ENCODE measurements at places on chromosomes 6 and 20.
A peak's percentile ranks its signal among the peaks of the same experiment; 100 is the strongest.

- no peak for DNase-seq
Measured at GRCh38 chr20:11738852-11739251, 178.8 kb upstream of the BTBD3 start.

- peak; percentile 52 for DNase-seq
Measured at GRCh38 chr20:8414586-8415274, 282.7 kb downstream of the PLCB1 start.

DNA sequence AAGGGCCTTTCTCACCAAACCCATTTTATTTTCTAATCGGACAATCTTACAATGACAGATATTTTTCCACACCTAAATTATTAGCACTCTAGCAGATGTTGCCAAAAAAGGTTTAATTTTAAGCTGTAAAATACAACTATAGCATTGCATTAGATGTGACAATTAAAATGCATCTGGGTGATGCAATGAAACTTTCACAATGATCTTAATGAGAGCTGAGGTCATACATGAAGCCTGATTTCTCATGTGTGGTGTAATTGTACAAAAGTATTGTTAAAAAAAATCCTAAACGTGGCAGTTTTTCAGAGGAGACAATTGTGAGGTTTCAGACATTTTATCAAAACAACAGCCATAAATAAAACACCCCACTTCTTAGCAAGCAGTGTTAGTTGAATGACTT, 606.0 kb downstream of the HDGFL1 start:
- peak; percentile 23 for DNase-seq

GRCh38 chr20:55667024-55667423, 338.3 kb downstream of the CBLN4 start:
- no peak for DNase-seq

GRCh38 chr20:61742097-61742825, 323.4 kb downstream of the TAF4 start:
- no peak for DNase-seq

- DNase-seq, result no peak
Measured at GRCh38 chr6:46113370-46113769, 16.4 kb upstream of the ENPP4 start.

GRCh38 chr6:33017694-33018353, 8.4 kb upstream of the HLA-DOA start:
- DNase-seq, result no peak

DNA sequence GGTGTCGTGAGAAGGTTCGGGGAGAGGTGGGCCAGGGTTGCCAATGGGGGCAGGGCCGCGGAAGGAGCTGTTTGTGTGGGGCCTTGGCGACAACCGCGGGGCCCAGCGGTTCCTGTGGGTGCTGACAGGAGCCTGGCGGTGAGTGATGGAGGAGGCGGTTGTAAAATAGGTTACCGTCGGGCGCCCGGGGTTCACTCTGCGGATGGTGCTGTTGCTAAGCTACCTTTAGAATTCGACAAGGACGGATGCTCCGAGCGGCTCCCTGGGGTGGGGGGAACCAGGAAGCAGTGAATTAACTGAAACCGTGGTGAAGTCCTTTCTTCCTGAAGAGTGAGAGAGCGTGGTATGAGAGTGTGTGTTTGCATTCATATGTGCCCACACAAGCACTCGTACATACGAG, 61.7 kb downstream of the CDH22 start:
- DNase-seq, result no peak

DNA sequence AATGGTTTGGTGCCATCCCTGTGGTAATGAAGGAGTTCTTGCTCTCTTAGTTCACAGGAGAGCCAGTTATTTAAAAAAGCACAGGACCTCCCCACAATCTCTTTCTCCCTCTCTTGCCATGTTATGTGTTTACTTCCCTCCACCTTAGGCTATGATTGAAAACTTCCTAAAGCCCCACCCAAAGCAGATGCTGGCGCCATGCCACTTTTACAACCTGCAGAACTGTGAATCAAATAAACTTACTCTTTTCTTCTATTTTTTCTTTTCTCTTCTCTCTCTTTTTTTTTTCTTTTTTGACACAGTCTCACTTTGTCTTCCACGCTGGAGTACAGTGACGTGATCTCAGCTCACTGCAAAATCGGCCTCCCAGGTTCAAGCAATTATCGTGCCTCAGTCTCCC, 508.4 kb upstream of the EPHA7 start:
- no peak for DNase-seq

GRCh38 chr20:63940071-63940471, 16.1 kb downstream of the UCKL1 start:
- no peak for DNase-seq

GRCh38 chr6:165632194-165632593, 30.8 kb downstream of the PDE10A start:
- DNase-seq, result no peak

DNA sequence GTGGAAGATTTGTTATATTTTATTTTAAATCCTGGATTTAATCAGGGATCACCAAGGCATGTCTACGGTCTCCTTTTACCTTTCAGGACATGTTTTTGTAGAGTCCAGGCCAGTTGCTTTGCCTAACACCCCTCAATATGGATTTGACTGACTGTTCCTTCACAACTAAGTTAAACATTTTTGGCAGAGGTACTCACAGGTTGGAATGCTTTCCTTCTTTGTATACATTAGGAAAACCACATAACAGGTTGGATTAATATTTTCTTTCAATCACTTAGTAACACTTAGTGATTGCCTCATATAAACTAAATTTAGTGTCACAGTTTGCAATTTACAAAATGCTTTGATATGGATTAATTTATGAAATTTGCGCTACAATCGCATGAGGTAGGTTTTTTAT, 64.5 kb downstream of the IPCEF1 start:
- no peak for DNase-seq

DNA sequence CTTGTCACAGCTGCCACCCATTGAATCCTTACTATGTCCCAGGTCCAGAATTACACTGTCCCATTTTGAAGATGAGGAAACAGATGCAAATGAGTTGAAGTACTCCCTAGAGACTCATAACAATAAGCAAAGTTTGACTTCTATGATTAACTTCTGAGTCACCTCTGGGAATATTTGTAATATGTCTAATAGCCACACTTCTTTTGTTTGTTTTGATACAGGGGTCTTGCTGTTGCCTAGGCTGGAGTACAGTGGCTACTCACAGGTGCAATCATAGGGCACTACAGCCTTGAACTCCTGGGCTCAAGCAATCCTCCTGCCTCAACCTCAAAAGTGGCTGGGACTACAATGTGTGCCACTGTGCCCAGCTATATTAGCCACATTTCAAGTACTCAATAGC, 11.4 kb upstream of the SOX12 start:
- no peak for DNase-seq

DNA sequence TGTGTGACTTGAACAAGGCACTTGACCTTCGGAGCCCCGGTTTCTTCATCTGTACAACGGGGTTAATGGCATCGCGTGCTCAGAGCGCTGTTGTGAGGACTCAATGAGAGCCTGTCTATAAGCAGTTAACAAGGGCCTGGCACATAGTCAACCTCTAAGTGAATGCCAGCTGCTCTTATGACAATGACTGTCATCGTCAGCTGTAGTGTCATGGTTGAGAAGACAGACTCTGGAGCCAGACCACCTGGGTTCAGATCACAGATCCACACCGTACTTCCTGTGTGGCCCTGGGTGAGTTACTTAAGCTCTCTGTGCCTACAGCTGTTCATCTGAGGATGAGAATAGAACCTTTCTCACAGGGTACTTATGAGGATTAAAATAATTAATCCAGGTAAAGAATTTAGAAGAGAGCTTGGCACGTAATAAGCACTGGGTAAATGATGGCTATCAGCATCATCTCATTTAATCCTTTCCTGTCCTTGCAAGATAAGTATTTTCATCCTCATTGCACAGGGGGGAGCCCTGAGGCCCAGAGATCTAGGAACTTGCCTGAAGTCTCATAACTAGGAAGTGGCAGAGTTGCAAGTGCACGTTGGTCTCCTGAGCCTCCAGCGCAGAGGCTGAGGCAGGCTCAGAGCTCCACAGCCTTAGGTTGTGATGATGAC, 105.3 kb downstream of the EYA2 start:
- no peak for DNase-seq

DNA sequence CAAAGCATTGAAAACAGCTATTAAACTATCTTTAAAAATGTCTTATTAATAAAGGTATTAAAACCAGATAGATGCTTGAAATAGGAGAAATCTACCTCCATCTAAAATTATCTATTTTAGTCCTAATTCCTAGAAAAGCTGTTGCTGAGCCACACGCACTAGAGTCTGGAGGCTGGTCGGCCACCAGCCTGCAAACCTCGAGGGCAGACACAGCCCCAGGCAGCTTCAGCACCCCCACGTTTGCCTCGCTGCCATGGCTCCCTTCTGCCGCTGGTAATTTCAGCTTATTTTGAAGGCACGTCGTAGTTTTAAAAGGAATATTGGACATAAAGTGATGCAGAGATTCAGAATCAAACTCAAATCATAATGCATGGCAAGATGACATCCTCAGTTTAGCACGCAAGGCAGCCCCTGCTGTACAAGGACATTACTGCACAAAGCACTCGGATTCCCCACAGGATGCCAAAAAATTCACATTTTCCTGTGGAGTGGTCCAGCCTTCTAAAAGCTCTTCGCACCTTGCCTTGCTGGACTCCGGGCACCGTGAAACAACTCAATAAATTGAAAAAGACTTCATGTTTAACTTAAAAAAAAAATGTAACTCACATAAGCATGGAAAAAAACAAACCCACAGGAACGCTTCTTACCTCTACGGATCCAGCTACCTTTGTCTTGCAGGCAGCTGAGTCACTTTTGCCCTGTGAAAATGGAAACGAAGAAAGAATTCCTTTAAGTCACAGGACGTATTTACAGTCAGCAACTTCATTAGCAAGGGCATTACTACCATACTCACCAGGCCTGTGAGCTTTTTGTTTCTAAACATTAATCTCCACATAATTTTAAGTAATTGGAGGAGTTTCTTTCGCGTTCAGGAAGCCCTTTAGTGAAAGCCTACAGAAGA, 143.4 kb upstream of the RPS6KA2 start:
- no peak for DNase-seq

GRCh38 chr6:255751-256083, 36.6 kb upstream of the DUSP22 start:
- DNase-seq, result no peak

- DNase-seq, result no peak
Measured at GRCh38 chr20:2564406-2564805, 28.0 kb downstream of the TMC2 start.

GRCh38 chr20:13259921-13260320, 38.8 kb downstream of the ISM1 start:
- DNase-seq, result no peak

- no peak for DNase-seq
Measured at GRCh38 chr20:57716901-57717300, 7.1 kb upstream of the PMEPA1 start.

DNA sequence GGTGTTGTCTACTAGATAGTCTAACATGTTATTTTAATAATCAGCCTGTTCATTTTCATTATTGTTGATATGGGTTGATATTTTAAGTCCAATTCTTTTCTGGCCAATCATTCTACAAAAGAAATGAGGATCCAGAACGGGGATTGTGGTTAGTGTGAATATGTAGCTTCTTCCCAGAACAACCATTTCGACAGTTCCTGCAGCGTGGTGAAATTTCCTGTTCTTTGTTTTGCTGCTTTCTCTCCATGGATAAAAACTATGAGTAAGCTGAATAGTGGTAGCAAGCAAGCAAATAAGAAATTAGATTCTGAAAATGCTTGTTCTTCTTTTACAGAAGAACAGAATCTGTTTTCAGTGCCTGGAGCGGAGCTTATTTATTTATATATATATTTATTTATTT, 65.5 kb upstream of the F13A1 start:
- no peak for DNase-seq

GRCh38 chr6:7196019-7196402, 88.2 kb downstream of the RREB1 start:
- no peak for DNase-seq

DNA sequence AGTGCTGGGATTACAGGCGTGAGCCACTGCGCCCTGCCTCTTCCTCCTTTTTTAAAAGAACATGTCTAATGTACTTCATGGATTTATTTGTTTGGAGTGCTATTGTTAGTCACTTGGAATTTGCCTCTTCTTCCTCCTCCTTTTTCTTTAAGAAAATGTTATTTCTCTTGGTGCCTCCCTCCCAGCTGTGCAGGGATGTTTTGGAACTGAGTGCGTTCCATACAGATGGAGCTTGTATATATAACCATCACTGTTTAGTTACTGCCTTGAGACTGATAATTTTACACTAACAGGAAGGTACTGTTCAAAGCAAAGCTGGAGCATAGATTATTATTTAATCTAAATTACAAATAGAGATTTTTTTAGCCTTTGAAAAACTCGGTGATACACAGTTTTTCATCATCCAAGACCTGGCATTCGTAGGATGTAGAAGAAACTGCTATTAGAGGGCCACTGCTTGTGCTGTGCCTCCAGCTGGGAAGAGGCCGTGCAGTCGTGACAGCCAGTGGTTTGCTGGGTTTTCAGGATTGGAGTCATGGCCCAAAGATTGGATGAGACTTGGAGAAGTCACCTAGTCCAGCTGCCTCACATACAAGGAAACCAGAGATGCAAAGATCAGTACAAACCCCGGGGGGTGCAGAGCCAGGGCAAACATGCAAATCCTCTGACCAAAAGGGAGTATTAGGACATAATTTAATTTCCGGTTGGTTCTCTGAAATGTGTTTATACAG, 123.1 kb downstream of the PLEKHG1 start:
- DNase-seq, result no peak

- no peak for DNase-seq
Measured at GRCh38 chr20:33111306-33111705, 31.9 kb downstream of the BPIFB4 start.

- no peak for DNase-seq
Measured at GRCh38 chr20:62633598-62634329, 8.5 kb upstream of the SLCO4A1 start.

DNA sequence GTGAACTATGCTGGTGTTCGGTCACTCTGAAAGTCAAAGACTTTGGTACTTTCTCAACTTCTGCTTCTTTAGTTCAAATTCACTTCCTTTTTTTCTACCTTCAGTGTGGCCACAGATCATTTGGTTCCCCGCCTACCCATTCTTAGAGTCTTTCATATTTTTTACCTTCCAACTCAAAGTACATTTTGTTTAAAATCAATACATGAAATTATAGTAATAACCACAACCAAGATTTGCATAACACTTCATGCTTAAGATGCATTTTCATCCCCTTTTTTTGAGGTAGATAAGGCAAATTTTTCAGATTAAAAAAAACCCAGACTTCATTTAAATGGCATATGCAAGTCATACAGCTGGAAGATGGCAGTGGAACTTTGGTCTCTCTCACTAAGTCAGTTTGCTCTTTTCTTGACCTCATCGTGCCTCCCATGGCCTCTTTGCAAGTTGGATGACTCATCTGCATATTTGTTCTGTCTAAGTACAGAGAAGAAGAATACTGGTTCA, 11.9 kb upstream of the CNR1 start:
- DNase-seq, result no peak

- no peak for DNase-seq
Measured at GRCh38 chr6:87213364-87213763, 58.0 kb downstream of the ZNF292 start.

DNA sequence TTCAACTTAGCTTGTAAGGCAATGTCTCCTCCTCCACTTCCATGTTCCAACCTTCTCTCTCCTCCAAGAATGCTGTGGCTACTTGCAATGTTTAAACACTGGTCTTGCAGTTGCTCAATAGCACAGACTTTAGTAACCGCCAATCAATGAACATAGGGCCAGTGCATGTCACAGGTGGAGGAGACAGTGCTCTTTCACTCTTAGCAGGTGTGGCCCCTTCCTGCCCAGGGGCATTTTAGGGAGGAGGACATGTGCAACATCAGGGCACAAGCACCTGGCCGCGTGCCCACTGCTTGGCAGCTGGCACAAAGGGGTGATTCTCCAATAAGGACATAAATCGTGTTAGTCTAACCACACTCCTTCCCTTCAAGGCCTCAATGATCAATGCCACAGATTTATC, 41.3 kb downstream of the ADGRF1 start:
- no peak for DNase-seq

- no peak for DNase-seq
Measured at GRCh38 chr20:44400970-44401769, 45.7 kb downstream of the HNF4A start.

Data from fibroblast of skin of left biceps (primary cell).